Right forelimb (tissue), 1 donor: ENCODE measurements at places on chromosomes 5 and 9.

DNA sequence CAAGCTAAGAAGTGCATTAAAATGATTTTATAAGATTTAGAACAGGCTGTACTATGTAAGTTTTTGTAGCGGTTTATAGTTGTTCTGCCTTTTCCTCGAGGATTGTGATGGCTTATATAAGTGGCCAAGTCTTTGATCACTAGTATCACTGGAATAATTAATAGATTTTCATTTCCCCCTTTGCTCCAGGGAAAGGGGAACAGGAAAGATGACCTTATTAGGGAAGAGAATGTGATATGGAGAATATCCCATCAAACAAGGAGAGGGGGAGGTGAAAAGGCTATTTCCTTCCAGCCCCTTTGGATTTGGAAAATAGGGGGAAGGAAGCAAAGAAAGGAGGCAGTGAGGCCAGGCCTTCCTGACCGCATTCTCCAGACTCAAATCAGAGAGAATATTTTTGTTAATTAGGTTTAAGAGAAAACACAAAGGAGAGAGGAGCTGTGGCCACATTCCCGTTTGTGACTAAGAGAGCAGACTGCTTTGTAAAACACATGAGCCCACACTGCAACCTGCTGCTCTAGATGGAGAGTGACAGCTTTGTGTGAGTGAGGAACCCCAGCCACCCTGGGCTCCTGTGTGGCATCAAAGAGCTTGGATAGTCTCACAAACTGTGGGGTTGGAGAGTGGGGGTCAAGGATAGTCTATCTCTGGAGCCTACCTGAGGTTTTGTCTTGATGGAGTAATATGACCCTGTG lies 359.5 kb downstream of the DTWD2 start:
- DNase-seq = no peak

DNA sequence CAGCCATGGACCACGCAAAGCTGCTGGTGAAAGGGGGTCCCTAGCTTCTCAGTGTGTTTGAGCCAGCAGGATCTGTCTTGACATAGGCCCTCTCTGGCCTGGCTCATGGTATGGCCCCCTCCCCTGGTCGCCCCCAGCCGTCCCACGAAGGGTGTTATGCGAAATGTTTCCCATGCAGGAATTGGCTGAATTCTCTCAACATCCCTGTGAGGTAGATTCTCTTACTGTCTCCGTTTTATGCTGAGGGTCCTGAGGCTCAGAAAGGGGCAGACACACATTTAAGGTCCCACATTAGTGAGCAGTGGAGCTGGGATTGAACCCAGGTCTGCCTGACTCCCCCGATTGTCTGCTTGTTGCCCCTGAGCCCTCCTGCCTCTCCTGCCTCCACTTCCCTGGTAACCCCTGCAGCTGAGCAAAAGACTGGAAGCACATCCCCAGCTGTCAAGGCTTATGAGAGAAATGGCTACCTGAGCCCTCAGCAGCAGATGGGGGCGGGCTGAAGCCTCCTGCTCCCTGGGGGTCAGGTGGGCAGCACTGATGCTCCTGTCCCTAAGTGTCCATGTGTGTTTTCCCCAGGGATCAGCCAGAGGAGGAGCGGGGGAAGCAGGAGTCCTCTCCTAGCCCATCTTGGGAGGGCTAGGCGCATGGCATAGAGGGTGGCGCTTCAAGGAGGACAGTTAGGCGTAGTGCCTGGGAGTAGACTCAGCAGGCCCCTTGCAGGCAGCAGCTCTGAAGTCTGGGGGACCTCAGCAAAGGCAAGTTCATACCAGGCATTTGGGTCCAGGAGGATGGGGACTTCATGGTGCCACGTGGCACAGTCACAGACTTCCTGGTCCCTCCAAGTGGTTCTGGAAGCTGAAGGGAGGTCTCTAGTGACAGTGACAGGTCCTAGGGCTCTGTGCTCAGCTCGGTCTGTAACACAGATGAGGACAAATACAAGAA lies 49.0 kb upstream of the GARNL3 start:
- no peak for DNase-seq

DNA sequence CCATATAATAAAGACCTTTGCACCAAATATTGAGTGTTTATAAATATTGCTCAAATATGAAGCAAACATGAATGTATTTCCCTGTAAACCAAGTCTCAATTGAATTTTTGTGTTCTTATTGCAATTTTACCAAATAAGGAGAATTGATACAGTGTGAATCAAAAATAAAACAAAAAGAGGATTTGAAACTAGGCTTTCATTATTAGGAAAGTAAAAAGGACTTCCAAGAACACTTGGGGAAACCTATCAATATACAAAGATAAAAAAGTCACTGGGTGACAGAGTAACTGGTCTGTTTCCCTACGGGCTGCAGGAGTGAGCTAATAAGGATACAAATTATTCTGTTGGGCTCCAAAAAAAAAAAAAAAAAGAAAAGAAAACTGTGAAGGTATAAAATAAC lies 44.8 kb upstream of the SNX2 start:
- no peak for DNase-seq

GRCh38 chr5:97000391-97000790 lies 64.5 kb downstream of the LNPEP start:
- no peak for DNase-seq

GRCh38 chr5:73450672-73451223 lies 2.2 kb upstream of the FOXD1 start:
- DNase-seq = no peak

- DNase-seq = no peak
Observed at GRCh38 chr9:32741706-32742105, 41.6 kb upstream of the TMEM215 start.

DNA sequence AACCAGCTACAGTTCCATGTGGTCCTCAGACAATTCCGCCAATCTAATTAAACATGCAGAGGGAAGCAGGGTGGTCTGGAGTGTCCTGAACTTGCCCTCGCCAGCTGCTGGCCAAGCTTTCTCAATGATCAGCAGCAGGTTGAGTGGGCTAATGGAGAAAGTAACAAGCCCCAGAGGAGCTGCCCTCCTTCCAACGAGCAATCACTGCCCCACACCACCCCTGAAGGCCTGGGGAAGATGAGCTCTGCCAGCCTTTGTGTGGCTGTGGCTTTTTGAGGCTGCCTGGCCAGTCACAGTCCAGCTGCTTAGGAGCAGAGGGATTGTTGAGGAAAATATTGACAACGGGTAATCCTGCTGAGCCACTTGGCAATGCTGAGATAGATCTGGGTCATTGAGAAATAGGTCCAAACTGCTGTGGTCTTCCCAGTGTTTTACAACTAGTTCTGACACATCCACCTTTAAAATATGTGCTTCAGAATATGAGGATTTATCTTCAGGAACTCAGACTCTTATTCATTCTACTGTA lies 107.3 kb downstream of the CD180 start:
- DNase-seq = no peak

DNA sequence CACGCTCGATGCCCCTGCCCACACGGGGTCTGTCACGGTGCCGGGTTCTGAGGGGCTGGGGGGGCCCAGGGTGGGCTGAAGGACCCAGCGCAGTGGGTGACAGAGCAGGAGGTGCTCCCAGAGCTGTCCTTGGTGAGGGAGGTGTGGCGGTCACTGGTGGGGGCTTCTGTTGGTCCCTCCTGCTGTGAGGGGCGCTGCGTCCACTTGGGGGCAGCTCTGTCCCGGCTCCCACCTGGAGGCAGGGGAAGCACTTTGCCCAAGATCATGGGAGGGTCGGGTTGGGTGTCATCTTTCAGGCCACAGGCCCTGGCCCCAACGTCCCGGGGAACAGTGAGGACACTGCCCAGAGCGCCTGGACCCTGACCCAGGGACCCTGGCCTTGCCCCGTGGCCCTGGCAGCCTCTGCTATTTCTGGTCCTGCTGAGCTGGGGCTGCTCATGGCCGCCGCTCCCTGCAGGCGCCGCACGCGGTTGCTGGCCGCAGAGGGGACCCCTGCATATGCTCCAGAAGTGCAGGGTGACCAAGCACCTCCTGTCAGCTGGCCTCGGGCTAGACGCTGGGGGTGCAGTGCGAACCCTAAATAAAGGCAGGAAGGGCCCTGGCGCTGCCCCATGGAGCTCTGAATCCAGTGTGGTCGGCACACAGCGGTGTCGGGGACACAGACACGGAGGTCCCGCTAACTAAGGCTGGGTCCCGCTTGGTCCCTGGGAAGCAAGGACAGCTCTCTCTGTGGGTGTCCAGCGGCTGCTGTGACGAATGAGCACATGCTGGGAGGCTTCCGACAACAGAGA lies 11.6 kb upstream of the RNU6ATAC start:
- no peak for DNase-seq

- DNase-seq = no peak
Observed at GRCh38 chr9:93357649-93358048, 93.8 kb upstream of the FAM120A start.

- DNase-seq = peak; percentile 57
Observed at GRCh38 chr5:77168161-77168878, 42.2 kb upstream of the PDE8B start.

DNA sequence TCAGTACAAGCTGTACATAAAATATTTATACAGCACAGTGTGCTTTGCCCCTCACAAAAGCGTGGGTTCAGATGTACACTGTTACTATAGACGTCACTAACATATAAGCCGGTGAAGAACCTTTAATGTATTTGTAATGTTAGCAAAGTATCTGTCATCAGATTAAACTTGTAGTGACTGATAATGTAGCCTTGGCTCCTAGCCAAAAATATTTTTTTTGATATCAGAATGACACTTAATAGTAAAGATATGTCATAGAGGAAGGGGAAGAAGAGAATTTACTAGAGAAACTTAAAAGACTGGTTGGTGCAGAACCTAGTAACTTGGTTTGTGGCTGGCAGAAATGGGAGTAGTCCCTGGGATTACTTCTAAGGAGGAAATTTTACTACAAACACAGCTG lies 258.7 kb upstream of the DMRT1 start:
- no peak for DNase-seq

DNA sequence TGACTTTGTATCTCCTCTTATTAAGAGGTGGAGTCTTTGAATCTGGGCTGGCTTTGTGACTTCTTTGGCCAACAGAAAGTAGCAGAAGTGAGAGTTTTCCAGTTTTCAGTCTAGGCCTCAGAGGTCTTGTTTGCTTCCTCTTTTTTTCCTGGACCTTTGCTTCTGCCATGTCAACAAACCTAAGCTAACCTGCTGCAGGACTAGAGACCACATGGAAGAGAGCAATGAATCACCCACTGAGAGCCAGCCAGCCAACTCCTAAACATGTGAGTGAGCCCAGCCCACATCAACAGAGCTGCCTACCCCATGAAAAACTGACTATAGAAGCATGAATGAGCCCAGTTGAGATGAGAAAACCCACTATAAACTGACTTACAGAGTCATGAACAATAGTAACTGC lies 29.9 kb downstream of the MRPL22 start:
- no peak for DNase-seq

DNA sequence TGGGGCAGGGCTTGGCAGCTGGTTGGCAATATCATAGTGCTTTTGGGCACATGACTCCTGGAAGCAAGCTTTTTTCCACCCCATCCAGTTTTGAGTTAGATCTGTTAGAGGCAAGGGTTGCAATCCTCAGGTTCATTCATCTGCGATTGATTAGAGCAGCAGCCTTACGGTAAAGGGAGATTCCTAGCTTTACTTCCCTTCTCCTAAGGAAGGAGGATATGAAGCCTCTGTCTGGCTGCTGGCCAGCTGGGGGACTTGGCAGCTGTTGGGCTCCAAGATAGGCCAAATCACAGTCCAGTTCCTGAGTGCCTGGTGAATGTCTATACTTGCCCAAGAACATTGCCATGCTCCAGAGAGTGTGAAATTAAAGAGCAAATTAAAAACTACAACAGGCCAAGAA lies 113.4 kb upstream of the CCNH start:
- no peak for DNase-seq

DNA sequence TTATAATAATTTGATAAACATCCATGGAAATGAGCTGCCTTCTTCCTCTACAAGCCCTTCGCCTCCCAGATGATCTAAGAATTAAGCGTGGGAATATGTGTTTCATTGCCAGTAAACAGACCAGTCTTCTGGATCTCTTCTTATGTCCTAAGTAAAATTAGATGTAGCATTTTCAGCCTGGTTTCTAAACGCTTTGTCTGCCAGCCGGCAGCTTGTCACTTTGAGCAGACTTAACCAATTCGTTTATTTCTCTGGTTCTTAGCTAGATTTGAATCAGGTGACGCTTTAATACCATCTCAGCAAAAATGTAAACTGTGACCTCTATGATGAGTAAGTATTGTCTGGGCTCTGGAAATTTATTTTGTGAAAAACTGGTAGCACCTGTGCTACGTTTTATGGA lies 380.6 kb upstream of the NUDT12 start:
- no peak for DNase-seq

GRCh38 chr5:1963941-1964451 lies 81.3 kb upstream of the IRX4 start:
- no peak for DNase-seq

- DNase-seq = no peak
Observed at GRCh38 chr5:143064676-143065075, 294.5 kb downstream of the ARHGAP26 start.

DNA sequence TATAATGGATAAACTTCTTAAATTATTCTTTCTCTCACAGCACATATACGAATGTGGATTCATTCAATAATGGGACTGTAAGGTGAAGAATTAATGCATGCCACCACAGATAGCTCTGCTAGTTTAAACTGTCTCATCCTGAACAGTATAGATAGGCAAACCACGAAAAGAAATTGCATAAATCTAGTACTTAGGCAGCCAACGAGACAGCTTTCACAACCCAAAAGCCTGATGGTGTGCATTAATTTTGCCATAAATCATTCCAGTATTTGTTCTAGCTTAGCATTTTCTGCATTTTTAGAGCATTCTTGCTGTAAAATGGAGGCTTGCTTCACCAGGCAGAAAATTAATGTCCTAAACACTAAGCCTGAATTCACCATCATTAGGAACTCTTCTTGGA lies 834.2 kb upstream of the DMAC1 start:
- DNase-seq = no peak

DNA sequence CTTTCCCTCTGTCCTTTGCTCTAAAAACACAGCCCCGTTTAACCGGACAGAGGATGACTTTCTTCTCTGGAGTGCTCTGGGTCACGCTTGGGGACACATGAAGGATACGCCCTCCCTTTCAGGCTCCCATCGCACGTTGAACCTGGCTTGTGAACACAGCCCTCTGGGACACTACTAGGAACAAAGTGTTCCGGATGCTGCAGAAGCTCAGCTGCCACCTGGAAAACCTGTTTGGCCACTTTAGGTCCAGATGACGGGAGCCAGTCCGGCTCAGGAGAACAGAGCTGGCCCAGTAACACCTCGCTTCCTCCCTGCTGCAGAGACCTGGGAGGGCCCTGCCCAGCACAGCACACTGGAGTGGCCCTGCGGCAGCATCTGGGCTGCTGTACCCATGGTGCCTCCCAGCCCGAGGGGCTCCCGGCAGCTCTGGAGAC lies 60.1 kb downstream of the GADD45G start:
- no peak for DNase-seq

GRCh38 chr5:103902893-103903292 lies 340.3 kb upstream of the NUDT12 start:
- DNase-seq = no peak

GRCh38 chr5:58543723-58544122 lies 39.2 kb upstream of the RAB3C start:
- no peak for DNase-seq

DNA sequence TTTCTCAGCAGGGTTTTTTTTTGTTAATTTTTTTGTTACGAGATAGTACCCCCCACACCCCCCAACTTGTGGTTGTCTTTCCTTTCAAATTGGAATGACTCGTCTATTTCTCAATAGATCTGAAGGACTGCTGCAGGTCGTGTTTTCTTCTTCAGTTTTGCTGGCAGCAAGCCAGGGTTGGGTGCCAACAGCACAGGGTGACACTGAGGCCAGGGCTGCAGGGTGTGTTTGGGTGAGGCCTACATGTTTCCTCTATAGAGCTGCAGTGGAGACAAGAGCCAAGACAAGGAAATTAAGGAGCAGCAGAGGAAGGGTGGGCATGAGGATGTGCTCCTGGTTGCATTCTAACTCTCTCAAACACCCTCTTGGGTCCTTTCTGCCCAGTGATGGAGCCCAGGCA lies 52.2 kb downstream of the NXNL2 start:
- DNase-seq = no peak

GRCh38 chr5:53068291-53068836 lies 41.2 kb downstream of the MOCS2 start:
- no peak for DNase-seq
